Activated CD4-positive, alpha-beta T cell treated with anti-CD3 and anti-CD28 coated beads, Interleukin-10, Interleukin-2, amounts not matched to agents 100 ng/mL and 50 ng/mL, durations not matched to agents 16 hours and 8 hours (primary cell): ENCODE measurements at places on chromosomes 12 and 14.

DNA sequence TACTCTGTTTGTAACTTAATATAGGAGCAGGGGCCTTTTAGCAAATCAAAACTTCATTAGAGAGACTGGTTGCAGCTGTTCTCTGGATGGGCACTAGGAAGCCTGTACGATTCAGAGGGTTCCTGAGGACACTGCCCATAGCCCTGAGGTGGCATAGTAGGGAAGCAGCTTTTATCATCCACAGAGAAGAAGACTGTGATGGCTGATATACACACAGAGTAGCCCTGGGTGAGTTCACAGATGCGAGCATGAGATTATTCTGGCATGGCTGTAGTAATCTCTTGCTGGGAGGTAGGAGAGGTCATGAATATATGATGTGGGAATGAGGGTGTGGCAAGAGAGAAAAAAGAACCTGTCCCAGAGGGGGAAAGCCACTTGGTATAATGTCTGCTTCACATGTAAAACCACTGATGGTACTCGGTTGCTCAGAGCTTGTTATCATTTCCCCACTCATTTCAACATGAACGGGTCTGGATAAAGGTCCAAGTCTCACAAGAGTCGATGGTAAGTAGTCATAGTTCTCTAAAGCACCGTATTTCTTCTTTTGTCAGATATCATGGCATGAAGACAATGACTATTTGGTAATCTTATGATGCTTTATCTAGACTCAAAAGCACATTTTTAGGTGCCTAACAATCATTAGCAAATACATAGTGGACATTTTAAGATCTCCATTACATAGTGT is 52.0 kb downstream of the PEBP1 start:
- no peak for DNase-seq

GRCh38 chr14:29861996-29862395 is 65.7 kb downstream of the PRKD1 start:
- DNase-seq: no peak

- DNase-seq: peak; percentile 76
Observed at GRCh38 chr12:121781998-121782979, 11.2 kb downstream of the RHOF start.

GRCh38 chr14:97039717-97040363 is 242.7 kb downstream of the VRK1 start:
- no peak for DNase-seq

- no peak for DNase-seq
Observed at GRCh38 chr14:95240859-95241813, 78.6 kb downstream of the CLMN start.

DNA sequence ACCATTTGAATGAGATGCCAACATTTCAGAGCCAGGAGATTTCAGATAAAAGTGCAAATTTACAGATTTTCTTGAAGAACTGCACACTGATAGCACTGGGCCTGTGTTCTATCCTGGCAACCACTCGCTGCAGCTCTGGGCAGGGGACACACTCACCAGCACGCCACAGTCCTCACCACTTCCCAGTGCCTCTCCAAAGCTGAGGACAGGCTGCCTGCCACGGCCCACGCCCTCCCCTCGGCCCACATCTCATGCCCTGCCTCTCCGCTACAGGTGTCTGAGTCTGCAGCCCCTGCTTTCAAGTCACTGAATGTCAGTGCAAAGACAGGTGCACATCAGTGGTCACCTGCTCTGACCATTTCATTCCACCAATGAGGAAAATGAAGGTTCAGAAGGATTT is 12.7 kb downstream of the CAMKK2 start:
- DNase-seq: no peak
